ENCODE measurements at places on chromosomes 5 and 9.

DNA sequence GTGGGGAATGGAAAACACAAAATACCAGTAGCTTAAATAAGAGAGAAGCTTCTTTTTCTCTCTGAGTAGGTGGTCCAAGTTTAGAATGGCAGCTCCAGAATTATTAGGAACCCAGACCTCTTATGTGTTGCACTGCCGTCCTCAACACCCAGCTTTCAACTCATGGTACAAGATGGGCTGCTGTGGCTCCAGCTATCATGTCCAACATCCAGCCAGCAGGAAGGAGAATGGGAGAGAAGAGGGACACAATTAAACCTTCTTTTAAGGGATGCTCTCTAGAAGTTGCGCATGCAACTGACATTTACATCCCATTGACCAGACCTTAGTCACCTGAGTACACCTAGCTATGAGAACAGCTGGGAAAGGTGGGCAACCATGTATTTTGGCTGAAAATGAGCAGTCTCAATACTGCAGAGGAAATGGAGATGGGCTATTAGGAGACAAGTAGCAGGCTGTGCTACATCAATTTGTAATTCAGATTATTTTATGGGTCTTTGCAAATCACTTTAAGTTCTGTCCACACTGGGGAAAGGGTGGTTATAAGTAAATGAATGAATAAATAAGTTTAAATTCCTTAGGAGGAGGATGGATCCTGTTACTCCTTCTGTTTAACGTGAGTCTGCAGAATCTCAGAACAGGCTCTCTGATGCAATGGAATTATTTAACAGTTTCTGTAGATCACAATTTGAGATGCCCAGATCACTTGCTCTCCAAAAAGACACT, 76.1 kb downstream of the SLC28A3 start:
- DNase-seq = no peak

GRCh38 chr5:141359790-141360426, at the start of gene PCDHGB2:
Gene PCDHGB2, plus strand, starts transcription at chr5:141359994. Its CDS starts 142 bp downstream, at chr5:141360136.
- DNase-seq = peak; percentile 51

DNA sequence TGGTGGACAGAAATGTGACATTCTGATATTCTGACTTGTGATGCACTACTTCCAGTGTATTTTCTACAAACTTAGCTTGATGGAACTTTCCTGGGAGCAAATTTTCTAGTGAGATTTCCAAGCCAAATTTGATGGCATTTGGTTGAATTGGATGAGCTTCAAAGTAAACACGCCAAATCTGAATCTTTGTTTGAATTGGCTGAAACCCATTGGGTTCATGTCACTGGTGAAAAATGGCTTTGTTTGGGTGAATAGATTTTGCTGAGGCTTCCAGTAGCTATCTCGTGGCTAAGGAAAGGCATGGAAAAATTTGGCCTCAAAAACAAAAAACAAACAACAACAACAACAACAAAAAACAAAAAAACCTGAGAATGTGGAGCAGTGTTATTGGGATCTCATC, 271.1 kb upstream of the RPS23 start:
- DNase-seq = no peak

GRCh38 chr9:134618833-134619447, 22.7 kb upstream of the COL5A1 start:
- no peak for DNase-seq

DNA sequence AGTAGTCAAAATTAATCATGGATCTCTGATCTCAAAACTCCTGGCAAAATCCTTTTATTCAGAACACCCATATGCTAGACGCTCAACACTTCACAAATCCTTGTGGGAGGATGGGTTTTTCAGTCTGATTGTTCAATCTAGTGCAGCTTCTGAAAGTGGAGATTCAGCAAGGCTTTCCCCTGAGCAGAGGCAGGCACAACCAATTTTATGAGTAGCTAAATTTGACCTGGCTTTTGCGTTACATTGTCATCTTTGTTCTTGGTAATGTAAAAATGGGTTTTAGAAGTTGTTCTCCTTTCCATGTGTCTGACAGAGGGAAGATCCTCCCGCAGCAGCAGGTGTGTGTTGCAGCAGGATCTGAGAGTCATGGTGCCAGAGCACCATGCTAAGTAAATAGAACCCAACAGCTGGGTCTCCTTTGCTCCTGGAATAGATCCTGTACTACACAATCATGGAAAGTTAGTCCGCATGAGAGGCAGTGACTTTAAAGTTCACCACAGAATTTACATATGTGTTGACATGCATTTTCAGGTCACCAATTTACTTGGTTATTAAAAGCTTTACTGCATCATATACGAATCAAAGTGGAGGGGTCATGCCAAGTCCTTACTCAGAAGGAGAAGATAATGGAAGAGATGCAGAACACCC, 70.1 kb upstream of the MEF2C start:
- no peak for DNase-seq

DNA sequence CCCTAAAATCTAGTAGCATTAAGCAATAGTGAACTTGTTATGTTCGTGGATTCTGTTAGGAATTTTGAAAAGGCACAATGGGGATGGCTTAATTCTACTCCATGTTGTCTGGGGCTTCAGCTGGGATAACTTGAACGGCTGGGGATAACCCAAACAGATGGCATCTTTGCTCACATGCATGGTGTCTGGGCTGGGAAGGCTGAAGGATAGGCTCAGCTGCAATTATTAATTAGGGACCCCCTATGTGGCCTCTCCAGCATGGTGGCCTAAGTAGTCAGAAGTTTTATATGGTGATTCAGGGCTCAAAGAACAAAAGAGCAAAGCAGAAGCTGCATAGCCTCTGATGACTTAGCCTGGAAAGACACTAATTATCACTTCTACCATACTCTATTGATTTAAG, 551.1 kb downstream of the PSAT1 start:
- DNase-seq = no peak

GRCh38 chr5:14071433-14071832, 71.7 kb upstream of the TRIO start:
- DNase-seq = no peak

- no peak for DNase-seq
Measured at GRCh38 chr9:126117631-126118030, 209.0 kb upstream of the MVB12B start.

GRCh38 chr5:174414315-174414710, 310.1 kb upstream of the MSX2 start:
- no peak for DNase-seq

DNA sequence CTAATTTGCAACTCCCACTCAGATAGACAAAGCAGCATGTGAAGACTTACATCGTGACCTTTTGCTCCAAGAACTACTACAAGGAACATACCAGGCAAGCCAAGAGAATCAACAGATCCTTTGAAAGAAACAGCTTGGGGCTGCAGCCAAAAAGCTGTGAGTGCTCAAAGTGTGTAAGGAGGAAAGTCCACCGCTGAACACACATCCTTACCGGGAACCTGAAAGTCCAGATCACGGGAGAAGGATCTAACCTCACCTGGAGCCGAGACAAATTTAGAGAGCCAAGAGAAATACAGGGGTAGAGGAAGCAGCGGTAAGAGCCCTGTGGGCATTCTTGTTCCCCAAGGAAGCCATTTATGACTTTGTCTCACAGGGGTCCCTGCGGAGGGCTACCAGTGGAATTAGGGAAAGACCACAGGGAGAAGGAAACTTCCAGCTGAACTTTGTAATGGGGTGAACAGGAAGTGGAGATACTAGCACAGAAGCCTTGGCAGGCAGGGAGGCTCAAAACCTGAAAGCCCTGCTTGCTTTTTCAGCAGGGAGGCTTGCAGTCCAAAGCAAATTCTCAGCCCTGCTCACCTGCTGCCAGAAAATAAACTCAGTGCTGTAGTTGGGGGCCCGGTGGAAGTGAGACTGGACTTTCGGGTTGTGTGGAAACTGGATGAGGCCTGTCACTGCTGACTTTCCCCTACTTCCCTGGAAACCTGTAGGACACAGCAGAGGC, 350.2 kb downstream of the DTWD2 start:
- DNase-seq = no peak

- peak; percentile 92 for DNase-seq
Measured at GRCh38 chr5:132386644-132387286, 17.3 kb downstream of the SLC22A5 start.

GRCh38 chr9:4422495-4422894, 67.8 kb upstream of the SLC1A1 start:
- DNase-seq = peak; percentile 51

GRCh38 chr5:122078116-122079110, at the start of gene LOX:
Gene LOX, minus strand, starts transcription at chr5:122078259. Its CDS starts 274 bp downstream, at chr5:122077985.
- DNase-seq = peak; percentile 78

DNA sequence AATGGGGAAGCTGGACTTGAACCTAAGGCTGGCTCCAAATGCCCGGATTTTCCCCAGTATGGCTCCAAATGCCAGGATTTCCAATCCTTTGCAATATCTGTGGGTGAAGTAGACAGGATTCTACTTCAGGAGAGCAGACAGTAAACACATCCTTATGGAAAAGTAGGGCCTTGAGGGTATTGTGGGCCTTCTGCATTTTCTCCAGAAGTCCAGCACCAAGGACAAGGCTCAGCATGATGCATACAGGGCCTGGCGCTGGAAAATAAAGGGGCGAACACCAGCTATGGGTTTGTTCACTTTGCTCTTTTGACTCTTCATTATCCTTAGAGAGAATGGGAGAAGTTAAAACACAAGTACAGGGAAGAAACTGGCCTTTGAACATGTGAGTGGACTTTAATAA, 347.5 kb downstream of the SEMA5A start:
- DNase-seq = no peak

- DNase-seq = peak; percentile 85
Measured at GRCh38 chr9:93058355-93059010, at the start of gene SUSD3. Gene SUSD3, plus strand, starts transcription at chr9:93058701. Its CDS starts 42 bp downstream, at chr9:93058743.

DNA sequence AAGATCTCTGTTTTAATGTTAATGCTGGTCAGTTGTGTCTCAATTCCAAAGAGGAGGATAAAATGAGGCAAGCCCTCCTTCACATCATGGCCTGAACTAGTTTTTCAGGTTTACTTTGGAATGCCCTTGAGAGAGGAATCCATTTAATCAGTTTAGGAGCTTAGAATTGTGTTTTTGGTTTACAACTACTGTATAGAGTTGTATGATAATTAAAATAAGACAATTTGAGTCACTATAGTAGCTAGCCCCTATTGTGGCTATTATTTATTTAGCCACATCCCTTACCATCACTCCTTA, 107.8 kb upstream of the PRLR start:
- DNase-seq = no peak

DNA sequence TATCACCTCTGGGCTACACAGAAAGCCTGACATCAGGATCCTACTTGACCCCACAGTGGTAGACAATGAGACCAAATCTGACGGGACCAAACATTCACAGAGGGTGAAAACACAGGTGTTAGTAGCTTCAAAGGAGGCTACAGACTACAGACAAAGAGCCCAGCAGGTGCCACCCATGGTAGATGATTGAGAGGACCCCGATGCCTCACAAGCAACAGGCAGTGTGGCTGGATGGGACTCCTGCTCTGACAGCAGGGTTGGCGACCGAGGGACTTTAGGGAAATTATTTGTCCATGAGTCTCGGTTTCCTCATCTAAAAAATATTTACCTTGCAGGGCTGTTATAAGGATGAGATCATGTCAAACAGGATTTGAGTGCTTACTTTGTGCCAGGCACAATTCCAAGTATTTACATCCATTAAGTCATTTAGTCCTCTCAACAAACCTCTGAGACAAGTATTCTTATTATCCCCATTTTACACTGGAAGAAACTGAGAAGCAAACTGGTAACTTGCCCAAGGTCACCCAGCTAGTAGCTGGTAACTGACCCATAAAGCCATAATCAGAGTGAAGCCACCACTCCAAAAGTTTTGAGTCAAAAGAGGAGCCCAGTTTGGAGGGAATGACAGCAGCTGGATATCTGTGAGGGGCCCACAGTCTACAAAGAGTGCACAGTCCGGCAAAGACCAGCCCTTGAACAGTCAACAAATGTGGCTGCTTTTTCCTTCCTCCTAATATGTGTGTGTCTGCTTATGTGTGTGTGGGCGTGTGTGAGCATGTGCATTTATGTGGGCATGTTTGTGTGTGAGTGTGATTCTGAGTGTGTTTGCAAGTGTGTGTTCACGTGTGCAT, 502.0 kb downstream of the BNC2 start:
- no peak for DNase-seq

GRCh38 chr5:147733075-147733474, 49.5 kb downstream of the JAKMIP2 start:
- no peak for DNase-seq

- DNase-seq = no peak
Measured at GRCh38 chr5:80541392-80541791, 28.7 kb downstream of the ANKRD34B start.

DNA sequence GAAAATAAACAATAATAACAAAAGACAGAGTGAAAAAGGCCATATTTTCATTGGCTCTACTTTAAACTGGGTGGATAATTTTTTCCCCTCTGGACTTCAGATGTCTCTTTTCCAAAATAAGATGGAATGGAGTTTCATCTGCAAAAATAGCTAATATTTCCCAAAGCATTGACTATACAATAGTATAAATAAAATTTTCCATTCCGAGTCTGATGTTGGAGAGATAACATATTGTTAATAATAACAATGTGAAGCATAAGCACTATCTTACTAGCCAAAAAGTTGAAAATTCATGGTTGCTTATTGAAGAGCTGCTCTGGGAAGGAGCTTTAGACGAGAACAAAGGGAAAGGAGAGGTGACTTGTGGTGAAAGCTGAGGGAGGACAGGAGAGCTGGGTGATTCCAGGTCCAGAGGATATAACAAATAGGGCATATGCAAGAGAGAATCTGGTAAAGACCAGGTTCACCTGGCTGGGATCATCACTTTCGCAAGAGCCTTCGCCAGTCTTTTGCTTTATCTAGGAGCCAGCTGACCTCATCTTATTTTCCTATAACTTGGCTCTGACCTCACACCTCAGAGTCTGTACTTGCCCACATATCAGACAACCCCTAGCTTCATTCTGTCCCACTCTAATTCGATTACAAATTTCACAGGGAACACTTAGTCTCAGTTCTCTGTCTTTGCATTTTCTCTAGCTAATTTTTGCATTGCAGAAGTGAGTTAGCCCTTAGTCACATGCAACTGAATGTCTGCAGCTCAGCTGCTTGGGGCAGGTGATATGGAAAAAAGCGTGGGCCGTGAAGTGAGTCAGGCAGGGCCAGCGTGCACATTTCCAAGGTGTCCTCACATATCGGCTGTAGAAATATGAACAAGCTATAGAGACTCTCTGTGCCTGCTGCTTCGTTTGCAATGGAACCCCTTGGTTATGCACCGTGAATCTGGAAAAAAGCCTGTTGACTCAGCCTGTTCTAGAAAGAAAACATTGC, 7.6 kb upstream of the ZNF474 start:
- no peak for DNase-seq

- DNase-seq = no peak
Measured at GRCh38 chr5:93126634-93127033, 454.4 kb downstream of the NR2F1-AS1 start.

DNA sequence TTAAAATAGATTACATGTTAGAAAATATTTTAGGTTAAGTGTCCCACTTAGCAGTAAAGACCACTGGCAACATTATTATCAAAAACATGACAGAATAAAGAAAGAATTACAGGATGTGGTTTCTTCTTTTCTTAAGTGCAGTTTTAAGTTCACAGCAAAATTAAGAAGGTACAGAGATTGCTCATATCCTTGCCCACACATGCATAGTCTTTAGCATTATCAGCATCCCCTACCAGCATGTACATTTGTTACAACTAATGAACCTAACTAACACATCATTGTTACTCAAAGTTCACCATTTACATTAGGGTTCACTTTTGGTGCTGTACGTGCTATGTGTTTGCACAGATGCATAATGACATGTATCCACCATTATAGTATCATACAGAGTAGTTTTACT, 837.7 kb upstream of the CDH9 start:
- no peak for DNase-seq

GRCh38 chr5:120017513-120017912, 388.2 kb downstream of the FAM170A start:
- DNase-seq = no peak

- DNase-seq = no peak
Measured at GRCh38 chr5:159458217-159458711, 128.0 kb upstream of the IL12B start.

All from hematopoietic multipotent progenitor cell treated with erythropoietin and hydrocortisone succinate and interleukin-3 and kit ligand, for 4 days (in vitro differentiated cells).